D721Med (cell line): ENCODE measurements at places on chromosomes 5 and 9.

- no peak for DNase-seq
These were observed 61.3 kb upstream of the HSPA9 start for GRCh38 chr5:138636398-138636944.

DNA sequence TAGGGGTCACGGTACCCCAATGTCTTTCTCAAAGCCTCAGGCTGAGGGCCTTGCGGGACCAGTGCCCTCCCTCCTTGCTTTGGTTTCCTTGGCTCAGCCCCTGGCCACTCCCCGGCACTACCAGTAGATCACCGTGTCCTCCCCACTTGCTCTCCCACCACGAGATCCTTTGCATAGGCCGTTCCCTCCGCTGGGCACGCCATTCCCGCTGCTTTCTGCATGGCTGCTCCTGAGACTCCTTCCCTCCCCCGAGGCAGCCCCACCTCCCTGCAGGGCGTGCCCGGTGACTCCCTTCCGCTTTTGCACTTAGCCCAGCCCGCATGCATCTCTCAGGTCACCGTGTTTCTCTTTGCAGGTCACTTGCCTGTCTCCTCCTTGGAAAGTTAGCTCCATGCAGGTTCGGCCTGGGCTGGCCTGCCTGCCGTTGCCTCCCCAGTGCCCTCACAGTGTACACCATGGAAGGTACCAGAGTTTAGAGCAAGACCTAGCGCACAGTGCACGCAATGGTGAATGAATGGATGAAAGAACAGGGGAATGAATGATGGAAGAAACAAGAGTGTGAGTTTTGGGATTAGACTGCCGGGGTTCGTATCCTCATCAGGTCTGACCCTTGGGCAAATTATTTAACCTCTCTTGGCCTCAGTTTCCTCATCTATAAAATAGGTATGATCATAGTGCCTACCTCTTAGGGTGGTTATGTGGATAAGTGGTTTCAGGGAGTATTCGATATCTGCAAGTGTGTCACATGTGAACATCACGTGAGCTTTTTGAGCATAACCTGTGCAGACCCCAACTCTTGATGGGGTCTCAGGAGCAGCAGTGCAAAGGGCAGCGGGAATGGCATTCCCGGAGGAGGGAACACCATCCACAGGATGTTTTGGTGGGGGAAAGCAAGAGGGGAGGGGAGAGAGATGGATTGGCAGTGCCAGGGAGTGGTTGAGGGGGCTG is 214.3 kb downstream of the C9orf50 start:
- no peak for DNase-seq

DNA sequence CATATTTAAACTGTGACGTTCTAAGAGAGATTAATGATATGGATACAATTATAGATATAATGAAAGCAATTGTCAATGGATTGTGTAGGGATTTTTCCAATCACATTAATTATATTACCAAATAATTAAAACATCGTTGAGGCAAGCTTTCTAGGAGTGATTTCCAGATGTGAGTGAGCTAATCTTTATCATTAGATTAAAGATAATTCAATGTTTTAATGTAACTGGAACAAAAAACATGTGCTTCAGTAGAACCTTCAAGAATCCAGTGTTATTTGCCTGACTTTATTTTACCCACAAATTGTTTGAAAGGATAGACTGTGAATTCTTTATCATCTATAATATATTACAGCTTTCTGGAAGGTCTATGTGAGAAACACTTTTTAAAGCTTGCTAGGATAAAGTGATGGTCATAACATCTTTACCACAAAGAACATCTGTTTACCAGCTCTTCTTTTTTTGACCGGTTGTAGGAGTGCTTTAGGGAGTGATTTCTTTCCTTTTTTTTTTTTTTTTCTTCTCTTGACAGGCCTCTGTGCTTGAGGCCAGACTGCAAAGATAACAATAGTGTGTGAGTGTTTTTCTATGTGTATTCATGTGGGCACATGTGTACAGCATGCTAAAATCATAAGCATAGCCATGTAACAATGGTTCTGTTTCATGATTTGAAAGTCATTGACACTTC is 35.0 kb downstream of the SNCAIP start:
- DNase-seq, result no peak

DNA sequence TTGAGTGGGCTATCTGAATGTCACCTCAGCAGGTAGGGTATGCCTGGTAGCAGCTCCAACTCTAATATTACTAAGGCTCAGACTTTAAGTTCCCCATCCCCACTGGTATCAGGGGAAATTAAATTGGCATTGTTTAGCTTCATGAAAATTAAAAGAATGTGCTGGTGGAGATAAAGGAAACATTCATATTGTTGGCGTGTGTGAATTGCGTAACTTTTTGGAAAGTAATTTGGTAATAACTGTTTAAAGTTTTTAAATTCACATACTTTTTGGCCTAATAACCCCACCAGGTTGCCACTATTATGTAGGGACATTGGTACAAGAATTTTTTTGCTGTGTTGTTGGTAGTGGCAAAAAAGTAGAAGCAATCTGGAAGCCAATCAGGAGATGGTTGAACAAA is 29.4 kb downstream of the TNPO1 start:
- DNase-seq, result no peak

DNA sequence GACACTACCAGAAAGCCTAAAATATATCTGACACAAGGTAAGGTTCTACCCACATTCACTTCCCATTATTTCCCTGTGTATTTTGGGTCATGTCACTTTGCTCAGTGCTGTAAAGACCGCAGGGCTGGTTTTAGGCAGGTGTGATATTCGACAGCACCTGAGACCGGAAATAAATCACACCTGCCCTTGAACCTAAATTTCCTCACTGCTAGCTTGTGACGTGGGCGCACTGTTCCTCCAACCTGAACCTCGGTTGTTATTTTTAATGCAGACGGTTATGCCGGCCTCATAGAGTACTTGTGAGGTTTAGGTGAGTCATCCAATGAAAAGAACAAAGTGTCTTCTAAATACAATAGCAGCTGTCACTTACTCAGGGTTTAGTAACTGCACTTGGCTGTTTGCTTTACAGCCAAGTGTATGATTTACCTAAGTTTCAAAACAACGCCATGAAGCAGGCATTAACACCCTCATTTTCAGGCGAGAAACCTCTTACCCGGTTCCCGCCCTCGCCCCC is 20.7 kb upstream of the ZNF782 start:
- no peak for DNase-seq

- no peak for DNase-seq
These were observed 58.0 kb downstream of the ACO1 start for GRCh38 chr9:32442433-32442832.

- no peak for DNase-seq
These were observed 55.5 kb downstream of the NNT start for GRCh38 chr5:43658509-43658908.

- DNase-seq, result no peak
These were observed 72.3 kb downstream of the GNA14 start for GRCh38 chr9:77575785-77576184.

DNA sequence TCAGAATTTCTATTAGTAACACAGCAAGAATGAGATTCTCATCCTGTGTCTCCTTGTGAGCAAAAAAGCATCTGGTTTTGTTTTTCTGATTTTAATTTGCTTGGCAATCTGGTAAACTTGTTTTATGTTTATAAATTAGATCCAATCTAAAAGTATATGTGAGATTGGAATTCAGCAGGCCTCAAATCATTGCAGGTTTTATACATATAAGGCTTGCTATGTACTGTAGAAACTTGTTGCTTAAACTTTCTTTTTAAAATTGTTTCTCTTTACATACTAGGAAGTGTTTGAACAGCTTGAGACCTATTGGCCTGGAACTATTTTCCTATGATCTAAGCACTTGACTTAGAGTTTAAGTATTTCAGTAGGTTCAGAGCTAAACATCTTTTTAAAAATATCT is 1037.8 kb downstream of the NR2F1-AS1 start:
- no peak for DNase-seq

DNA sequence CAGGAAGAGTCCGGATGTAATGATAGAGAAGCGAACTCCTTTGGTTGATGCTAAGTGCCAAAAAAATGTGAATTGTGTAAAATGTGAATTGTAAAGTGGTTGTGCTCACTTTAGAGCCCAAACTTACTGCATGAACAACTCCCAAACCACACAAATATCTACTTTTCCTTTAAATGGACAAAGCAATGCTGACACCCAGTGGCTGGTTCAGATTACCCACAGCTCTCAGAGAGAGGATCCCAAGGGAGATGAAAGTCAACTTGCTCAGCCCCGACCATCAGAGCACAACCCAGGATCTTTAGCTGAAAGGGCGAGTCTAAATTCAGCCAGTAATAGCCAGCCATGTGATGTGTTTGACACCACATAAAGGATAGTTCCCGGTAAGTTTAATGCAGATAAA is 133.7 kb downstream of the NMUR2 start:
- no peak for DNase-seq

DNA sequence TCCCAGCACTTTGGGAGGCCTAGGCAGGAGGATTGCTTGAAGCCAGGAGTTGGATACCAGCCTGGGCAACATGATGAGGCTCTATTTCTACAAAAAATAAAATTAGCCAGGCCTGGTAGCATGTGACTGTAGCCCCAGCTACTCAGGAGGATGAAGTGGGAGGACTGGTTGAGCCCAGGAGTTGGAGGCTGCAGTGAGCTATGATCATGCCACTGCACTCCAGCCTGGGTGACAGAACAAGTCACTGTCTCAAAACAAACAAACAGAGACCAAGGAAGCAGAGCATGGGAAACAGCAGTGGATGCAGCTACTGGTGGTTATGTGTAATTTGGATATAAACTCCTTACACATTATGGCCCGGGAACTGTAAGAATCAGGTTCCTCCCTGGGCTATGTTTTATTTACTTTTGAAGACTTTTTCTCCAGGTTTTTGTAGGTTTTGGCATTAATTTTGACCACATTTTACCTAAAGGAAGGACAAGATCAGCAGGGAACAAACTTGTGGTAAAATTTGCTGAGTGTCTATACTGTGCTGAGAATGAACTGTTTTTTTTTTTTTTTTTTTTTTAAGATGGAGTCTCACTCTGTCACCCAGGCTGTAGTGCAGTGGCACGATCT is 8.3 kb downstream of the KIF2A start:
- no peak for DNase-seq

DNA sequence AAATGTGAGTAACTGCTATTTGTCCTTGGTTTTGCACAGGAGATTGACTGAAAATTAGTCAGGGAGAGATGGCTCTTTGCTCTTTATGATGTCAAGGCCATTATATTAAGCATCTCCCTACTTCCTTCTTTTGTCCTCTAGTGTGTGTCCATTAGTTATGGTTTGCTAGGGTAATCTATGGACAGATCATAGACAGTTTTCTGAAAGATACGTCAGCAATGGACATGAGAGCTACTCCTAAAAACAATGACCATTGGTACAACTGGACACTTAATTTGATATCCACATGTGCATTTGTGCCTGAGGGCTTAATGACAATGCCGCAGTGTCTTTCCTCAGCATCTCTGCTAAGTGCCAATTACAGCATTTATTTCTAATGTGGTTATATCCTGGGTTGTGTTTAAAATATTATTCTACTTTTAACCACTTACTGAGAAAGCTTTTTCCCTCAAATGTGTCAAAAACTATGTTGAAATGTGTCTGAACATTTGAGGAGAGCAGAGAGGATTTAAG is 218.2 kb upstream of the RFX3 start:
- DNase-seq, result no peak

DNA sequence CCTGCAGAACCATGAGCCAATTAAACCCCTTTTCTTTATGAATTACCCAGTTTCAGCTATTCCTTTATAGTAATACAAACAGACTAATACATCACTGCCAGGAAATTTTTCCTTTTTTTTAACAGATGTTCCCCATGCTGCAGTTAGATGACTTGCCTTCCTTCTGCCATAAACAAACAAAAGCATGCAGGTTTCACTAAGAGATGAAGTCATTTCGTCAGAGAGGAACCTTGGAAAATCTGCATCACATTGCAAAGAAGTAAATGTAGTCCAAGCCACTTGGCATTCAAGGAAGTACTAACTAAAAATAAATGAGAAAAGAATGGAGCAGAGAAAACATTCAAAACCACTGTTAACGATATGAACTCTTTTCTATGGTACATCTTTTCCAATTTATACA is 194.1 kb upstream of the EFNA5 start:
- no peak for DNase-seq

DNA sequence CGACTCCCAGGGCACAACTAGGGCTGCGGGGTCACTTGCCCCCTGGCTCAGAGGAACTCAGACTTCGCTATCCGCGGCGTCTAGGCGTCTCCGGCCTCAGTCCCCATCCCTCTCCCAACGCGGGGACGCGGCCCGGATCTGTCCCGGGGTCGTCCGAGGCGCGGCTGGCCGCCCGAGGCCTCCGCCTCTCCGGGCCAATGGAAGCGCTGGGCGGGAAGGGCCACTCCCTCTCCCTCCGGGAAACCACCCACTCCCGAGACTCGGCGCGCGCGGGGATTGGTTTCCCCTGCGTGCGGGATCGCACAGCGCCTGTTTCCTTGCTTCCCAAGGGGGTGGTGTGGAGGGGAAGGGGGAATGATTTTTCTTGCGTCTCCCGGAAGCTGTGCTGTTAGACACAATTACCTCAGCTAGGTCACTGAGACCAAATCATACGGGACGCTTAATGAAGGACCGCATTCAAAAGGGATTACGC is 38.3 kb downstream of the NR2F1 start:
- DNase-seq, result no peak

DNA sequence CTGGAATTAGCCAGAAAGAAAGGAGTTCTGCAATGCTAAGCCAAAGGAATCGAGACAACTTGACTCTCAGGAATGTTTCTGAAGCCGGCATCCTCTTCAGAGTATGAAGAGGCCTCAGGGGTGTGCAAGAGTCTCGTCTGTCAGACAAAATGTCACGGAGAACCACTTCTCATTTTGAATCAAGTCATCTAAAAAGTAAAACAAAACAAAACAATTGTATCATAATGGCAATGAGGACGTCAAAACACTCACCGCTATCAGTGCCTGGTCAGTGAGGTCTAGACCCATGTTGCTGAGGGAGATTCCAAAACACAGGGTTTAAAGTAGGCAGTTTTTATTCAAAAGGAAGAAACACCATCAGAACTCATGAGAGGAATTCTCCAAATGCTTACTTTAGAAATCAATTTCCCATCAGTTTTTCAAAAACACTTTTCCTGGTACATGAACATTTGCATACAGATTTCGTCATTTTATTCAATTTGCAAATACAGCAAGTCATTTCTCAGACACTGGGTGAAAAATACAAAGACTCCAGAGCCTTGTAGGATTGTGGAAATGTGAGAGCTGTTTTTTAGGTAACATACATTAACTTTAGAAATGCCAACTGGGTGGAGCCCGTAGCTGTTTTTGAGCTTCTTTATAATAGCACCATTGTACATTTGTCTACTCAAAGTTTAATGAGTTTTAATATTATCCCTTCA is 89.5 kb upstream of the MAP3K1 start:
- DNase-seq, result no peak
